ENCODE measurements at places on chromosomes 12 and 14.

DNA sequence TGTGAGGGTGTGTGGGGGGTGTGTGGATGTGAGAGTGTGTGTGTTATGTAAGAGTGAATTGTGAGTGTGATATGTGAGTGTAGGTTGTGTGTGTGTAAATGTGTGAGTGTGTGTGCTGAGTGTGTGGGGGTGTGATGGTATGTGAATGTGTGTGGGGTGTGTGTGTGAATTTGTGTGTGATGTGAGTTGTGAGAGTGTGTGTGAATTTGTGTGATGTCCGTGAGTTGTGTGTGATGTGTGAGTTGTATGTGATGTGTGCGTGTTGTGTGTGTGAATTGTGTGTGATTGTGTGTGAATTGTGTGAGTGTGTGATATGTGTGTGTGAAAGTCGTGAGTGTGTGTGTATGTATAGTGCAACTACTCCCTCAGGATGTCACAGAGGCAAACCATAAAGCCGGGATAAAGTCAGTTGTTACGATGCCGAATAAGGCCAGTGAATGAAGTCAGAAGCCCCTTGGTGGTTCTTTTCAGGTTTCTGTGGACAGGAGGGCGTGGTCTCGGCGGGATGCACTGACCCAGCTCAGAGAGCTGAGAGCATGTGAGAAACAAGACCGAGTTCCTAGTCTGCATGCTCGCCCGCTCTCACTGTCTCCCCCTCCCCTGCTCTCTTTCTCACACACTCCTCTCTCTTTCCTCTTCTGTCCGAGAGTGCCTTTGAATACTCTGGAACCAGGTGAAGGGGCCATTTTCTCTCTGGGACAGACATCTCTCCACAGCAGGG lies 71.8 kb upstream of the MAX start:
- DNase-seq: no peak

- DNase-seq: no peak
Measured at GRCh38 chr12:126668961-126669360, 1598.0 kb upstream of the TMEM132C start.

- no peak for DNase-seq
Measured at GRCh38 chr14:49959822-49960408, 67.0 kb downstream of the ARF6 start.

- DNase-seq: no peak
Measured at GRCh38 chr14:106686533-106686932, 1160.2 kb downstream of the TMEM121 start.

DNA sequence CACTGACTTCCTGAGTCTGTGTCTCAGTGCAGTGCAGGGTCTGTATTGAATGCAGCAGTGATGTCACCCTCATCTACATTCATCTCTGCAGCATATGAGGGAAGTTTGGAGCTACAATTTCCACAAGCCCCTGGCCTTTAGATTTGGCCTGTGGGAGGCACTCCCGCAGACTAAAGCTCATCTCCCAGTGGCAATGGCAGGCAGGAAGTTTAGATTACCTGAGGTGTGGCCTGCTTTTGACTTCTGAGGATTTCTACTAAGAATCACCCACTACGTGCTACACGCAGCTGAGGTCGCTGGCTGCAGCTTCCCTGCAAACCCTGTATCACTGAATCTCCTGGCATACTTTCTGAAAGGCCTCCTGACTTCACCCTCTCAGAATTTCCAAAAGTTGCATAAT lies 202.2 kb upstream of the PRKD1 start:
- DNase-seq: no peak

DNA sequence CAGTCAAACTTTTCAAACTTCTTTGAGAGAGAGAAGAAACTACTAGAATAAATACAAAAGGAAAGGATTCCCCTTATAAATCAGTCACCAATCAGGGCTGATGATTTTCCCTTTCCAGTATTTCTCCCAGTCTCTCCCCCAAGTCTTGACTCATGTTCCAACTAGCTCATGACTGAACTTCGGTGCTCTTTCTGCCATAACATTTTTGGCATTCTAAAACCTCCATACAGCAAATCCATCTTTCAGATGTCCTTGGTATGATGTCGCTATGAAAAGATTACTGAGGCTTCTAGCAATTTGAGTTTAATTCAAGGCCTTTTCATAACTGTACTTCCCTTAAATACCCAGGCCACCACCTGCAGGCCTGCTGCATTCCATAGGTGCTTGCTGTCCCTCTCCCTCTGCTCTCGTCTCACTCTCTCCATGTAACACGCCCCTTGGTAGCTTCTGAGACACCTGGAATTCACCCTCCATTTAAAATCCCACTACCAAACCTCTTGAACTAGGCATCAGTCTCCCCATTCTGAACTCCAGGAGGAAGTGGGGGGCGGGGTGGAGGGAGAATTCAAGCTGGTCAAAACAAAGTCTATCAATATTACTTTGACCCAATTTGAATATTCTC lies 2.4 kb downstream of the PRKD1 start:
- DNase-seq: no peak

GRCh38 chr12:130970165-130970907 lies 16.6 kb downstream of the ADGRD1 start:
- DNase-seq: no peak

DNA sequence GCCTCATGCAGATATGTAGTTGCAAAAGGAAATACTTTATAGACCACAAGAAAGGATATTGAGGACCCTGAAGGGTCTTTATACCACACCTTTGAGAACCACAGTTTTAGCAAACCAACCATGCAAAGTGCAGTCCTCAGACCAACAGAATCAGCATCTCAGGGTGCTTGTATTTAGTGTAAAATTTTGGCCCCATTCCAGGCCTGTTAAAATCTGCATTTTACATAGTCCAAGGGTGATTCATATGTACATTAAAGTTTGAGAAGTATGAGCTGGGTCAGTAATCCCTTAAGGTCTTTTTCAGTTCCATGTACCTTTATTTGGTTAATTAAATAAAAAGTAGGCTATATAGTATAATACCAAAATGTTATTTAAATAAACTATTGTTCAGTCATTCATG lies 91.2 kb downstream of the WNK1 start:
- no peak for DNase-seq

DNA sequence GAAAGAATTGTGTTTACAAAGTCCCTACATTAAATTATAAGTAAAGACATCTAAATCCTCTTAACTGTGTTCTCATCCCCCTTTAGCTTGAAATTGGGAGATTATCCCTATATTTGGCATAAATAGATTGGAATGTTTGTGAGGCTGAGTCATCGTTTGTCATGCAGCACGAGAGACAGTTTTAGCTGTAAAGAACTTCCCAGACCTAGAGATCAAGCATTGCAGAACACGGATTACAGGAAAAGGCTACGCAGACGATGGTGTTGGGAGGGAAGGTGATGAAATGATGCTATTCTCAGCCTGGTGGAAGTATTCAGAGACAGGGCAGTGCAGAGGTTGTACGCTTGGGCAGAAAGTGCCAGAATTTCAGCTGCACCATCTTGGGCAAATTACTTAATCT lies 93.8 kb downstream of the PTPRB start:
- DNase-seq: no peak

GRCh38 chr12:103640831-103641230 lies 53.8 kb downstream of the STAB2 start:
- DNase-seq: no peak

- no peak for DNase-seq
Measured at GRCh38 chr14:98855926-98856715, 415.9 kb downstream of the BCL11B start.

GRCh38 chr12:128783129-128783574 lies 40.6 kb downstream of the SLC15A4 start:
- no peak for DNase-seq

DNA sequence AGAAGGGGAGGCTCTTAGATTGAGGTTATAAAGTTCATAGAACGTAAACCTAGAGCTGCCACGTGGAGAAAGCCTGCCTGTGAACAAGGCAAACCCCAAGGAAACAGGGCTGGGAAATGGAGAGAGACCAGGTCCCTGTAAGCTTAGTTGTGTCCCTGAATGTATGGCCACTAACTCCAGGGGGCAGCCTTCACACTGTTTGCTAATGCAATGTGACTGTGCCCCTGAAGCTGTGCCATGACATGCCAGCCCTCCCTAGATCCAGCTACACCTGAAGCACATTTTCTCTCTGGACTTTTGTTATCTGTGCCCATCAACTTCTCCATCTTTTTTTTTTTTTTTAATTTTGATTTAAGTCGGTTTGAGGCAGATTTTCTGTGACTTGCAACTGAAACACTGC lies 60.6 kb upstream of the TMCC3 start:
- DNase-seq: no peak

GRCh38 chr12:11561411-11561810 lies 88.1 kb upstream of the ETV6 start:
- no peak for DNase-seq

GRCh38 chr12:93134893-93135285 lies 205.8 kb upstream of the EEA1 start:
- no peak for DNase-seq

DNA sequence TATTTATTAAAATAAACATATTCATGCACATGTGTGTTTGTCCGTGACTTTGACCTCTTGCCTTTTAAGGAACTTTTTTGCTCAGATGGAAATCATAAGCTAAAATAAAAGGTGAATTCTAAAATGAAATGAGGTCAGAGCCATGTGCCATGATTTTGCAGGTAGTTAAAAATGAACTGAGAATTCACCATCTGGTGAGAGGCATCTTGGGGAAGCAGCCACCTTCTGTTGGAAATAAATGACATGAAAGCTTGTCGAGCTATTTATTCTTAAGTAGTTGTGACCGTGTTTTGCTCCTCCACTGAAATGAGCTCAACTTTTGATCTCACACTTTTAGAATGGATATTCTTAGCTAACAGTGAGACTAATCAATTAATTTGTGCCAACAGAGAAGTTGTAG lies 56.8 kb upstream of the CNOT2 start:
- DNase-seq: no peak

DNA sequence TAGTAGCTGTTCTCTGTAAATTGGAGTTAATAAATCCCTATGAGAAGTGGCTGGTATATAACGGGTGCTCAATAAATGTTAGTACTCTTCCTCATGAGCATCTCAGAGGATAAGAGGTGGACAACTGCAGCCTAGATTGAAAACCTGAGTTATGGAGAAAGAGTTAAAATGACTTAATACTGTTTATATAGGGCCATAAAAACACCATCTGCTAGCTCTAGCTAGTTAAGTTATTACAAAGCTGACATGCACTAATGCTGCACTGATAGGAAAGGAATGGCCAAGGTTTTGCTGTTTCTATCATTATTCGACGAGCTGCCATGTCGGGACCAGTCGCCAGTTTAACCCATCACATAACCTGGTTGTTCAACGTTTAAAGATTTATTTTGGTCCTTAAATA lies 72.0 kb upstream of the SEL1L start:
- DNase-seq: no peak

DNA sequence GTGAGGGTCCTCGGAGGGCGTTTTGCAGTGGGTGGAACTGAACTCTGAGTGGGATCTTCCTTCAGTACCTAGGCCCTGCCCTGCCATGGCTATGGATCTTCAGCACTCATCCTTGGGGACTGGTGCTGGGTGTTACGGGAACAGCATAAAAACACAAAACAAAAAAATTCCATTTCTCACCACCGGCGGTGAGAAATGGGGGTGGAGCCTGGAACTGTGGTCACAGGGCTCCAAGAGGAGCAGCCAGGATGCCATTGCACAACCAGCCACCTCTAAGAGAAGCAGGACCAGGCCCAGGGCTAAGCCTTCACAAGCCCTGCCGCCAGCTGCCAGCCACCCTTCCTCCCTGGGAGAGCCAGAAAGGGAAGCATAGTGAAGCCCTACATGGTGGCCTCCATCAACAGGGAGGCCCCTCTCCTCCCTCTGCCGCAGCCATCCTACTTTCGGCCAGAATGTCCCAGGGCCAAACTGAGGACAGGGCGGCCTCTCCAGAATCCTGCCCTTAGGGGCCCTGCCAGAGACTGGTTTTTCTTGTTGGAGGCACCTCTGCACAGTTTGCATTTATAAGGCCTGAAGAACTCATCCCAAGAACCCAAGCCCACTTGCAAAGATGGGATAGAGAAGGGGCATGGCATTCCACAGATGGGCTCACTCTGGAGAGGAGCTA lies 76.5 kb downstream of the VCPKMT start:
- no peak for DNase-seq

DNA sequence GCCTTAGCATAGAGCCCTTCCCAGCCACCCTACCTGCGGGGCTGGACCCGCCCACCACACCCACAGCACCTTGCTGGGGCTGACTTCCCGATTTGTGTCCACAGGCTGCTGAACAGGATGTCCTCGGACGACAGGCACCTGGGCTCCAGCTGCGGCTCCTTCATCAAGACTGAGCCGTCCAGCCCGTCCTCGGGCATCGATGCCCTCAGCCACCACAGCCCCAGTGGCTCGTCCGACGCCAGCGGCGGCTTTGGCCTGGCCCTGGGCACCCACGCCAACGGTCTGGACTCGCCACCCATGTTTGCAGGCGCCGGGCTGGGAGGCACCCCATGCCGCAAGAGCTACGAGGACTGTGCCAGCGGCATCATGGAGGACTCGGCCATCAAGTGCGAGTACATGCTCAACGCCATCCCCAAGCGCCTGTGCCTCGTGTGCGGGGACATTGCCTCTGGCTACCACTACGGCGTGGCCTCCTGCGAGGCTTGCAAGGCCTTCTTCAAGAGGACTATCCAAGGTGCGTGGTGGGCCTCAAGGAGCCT lies 63.4 kb downstream of the ESRRB start:
- DNase-seq: no peak

DNA sequence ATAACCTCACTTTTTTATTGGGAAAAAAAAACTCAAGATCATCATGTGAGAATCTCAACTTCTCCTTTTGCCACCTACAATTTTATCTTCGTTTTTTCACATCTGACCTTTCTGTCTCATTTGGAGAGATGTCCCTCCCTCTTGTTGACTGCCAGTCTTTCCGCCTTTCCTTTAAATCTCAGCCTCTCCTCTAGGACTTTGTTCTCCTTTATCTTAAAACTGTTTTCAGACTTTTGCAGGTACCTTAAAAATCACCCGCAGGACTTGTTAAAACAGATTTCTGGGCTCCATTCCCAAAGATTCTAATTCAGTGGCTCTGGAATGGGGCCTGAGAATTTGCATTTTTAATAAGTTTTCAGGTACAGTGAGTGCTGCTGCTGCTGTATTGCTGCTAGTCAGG lies 223.2 kb downstream of the NTF3 start:
- no peak for DNase-seq

DNA sequence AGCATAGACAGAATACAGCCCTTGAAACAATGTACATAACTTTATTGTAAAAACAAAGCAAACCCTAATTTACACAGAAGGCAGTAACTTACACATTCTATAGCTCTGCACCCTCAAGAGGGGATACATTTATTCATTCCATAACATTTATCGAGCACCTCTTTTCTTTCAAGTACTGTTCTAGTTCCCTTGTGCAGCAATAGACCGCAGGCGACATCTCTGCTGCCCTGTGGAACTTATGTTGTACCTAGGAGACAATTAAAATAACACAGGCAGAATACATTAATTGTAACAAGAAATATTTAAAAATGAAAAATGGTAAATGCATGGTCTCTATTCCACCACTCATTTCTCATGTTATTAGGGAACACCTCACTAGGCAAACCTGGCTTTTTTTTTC lies 1.4 kb upstream of the ARHGDIB start:
- no peak for DNase-seq

DNA sequence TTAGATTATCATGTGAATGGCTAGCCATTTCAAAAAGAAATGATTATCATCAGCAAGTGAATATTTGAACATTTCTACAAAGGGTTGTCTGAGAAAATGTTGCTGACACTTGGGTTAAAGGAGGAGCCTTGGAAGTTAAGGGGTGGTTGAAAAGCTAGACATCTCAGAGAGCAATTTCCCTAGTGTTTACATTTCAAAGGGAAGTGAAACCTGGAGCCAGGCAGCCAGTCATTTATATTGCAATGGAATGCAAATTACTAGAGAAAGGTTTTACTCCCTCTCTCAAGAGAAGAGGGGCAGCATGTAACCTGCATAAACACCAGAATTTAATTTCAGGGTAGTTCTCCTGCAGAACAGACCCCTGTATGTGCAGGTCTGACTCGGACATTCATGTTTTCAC lies 279.0 kb downstream of the SLC16A7 start:
- no peak for DNase-seq
